Activated T-helper 2 cell treated with anti-CD3 and anti-CD28 coated beads, Interferon-gamma antibody, Interleukin-2, Interleukin-4, amounts not matched to agents 10 μg/mL and 5 μg/mL and 100 μg/mL, durations not matched to agents 14 hours and 24 hours and 36 hours (primary cell): ENCODE measurements at places on chromosomes 1 and 21. TPM values are rescaled to one million over a fixed set of nuclear protein-coding genes. Genes with fewer than 3 reads are reported as not detected.
A peak's percentile ranks its signal among the peaks of the same experiment; 100 is the strongest.

The RIIAD1 gene
- not detected in 2 replicates for total RNA-seq

The LAD1 gene
- total RNA-seq = not detected in 2 replicates

- no peak for DNase-seq
Measured at GRCh38 chr1:108320849-108321248, 77.0 kb upstream of the NBPF4 start.

GRCh38 chr1:117594261-117594990, 11.4 kb upstream of the TENT5C start:
- DNase-seq = no peak

DNA sequence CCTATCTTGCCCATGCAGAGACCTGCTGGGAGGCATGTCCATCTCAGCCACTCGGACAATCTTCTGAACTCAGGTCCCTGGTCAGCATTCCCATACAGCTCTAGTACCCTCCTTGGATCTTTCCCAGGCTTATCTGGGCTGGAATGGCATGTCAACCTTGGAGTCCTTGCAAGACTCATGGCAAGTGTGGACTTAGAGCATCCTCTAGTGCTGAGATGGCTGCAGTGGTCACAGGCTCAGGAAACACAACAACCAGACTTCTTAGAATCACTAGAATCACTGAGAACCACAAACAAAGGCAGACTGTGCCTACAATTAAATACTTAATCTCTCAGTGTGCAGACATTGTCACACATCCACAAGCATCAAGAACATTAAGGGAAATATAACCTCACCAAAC, 73.1 kb upstream of the TSHB start:
- no peak for DNase-seq

DNA sequence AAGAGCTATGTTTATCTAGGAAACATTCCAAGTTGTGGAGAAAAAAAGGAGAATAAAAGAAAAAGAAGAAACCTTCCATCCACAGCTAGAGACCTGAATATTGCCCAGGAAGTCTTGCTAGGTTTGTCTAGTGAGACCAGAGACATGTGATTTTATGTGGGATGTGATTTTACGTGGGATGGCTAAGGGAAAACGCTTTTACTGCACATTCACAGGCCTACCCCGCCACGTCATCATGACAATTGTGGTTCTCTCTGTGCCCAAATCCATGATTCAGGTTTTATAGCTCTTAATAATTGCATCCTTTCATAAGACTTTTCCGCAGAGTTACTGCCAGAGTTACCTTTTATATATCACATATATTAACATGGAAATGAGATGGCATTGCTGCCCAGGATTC, 86.4 kb upstream of the SSX2IP start:
- no peak for DNase-seq

- DNase-seq = no peak
Measured at GRCh38 chr1:21547876-21548275, 38.7 kb downstream of the ALPL start.

The SZRD1 gene
- total RNA-seq = 198 TPM in 2 replicates

- no peak for DNase-seq
Measured at GRCh38 chr1:7009741-7010525, 224.7 kb downstream of the CAMTA1 start.

The FMO1 gene
- not detected in 2 replicates for total RNA-seq

GRCh38 chr1:233916706-233917105, 12.2 kb downstream of the SLC35F3 start:
- no peak for DNase-seq

GRCh38 chr1:151888972-151889570, 20.2 kb downstream of the THEM4 start:
- DNase-seq = no peak

- DNase-seq = no peak
Measured at GRCh38 chr1:93140106-93140505, 40.1 kb downstream of the TMED5 start.

DNA sequence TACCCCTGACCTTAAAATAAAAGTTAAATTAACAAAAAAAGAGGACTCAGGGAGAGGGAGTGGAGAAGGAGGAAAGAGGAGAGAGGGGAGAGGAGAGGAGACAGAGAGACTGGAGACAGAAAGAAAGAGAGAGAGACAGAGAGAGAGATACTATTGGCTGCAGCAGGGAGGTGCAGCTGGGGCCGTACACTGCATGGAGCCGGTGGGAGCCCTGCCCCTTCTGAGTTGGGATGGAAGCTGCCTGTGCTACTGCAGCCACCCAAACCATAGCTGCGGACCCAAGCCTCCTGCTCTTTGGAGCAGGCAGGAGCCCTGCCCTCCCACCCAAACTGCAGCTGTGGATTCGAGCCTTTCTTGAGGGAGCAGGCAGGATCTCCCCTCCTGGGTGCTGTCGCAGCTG, 32.7 kb upstream of the HP1BP3 start:
- no peak for DNase-seq

- no peak for DNase-seq
Measured at GRCh38 chr1:229006121-229006870, 264.6 kb upstream of the RAB4A start.

DNA sequence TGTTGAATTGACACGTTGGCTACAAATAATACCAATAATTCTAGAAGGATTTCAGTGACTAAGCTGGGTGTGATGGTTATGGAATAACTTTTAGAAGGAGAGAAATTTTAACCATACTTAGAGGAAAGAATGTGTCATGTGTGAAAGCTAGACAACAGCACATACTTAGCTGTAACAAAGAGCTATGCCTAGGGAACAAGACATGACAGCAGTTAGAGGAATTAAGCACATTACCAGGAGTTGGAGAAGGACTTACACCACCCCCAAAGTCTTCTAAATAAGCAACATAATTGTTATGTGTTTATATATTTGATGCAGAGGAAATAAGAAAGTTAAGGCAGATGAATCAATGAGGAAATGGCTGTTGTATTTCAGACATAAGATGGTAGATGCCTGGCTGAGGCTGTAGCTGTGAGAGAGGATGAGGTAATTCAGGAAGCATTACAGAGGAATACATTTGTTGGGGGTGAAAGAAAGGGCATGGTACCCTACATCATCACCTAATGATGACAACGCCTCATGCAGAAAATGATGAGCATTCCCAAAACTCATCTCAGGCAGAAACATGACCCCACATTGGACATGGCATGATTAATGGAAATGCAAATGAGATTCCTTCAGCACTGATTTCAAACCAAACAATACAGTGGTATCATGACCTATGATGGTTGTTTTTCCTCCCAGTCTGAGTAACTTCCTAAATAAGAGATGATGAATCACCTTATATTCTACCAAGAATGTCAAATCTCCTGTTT, 211.5 kb downstream of the LHX8 start:
- no peak for DNase-seq

The TNN gene
- total RNA-seq = not detected in 2 replicates

DNA sequence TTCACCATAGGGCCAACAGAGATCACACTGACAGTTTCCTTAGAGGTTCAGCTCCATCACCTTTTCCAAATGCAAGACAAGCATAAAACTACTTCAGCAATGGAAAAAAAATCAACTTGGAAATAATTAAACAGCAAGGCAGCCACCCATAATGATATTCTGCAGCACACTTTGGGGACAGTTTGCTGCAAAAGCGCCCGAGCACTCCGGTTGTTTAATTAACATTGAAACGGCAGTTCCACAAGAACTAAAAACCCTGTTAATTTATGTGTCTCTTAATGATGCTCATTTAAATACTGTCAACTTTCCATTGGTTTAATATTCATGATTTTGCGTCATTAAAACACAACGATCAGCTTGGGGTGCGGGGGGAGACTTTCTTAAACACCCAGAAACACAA, 153.2 kb downstream of the ELAVL4 start:
- no peak for DNase-seq

- peak; percentile 68 for DNase-seq
Measured at GRCh38 chr1:147545133-147545532, 3.8 kb downstream of the BCL9 start.

DNA sequence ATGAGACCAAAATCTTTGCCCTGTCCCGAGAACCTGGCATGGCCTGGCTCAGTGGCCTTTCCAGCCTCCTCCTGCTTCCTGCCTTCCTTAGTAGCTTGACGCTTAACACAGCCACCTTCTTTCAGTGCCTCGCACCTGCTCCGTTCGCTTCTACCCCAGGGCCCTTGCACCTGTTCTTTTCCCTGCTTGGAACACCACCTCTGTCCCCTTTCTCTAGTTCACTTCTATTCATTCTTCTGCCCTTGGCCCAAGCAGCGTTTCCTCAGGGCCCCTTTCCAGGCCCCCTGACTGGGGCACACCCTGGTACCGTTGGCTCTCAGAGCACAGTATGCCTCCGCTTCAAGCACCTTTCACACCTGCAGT, 9.0 kb upstream of the HTR6 start:
- no peak for DNase-seq

GRCh38 chr1:182680901-182681567, 3.4 kb downstream of the RGS8 start:
- no peak for DNase-seq

DNA sequence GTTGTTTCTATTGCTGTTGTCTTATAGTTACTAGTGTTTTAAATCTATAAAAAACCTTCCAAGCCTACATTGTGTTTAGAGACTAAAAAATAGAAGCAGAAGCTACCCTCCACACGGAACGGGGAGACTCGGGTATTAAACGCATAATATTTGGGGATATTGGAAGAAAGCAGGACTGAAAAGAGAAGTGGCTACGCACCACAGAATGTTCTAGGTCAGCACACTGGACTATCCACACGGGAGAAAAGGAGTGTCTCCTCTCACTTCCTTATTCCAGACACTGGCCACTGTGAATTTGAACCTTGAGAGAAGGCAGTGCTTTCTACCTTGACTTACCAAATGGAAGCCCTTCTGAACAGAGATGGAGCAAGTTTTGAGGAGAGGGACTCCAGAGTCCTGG, 1.0 kb upstream of the OR10J4 start:
- no peak for DNase-seq

GRCh38 chr1:105909811-105910210, 1146.7 kb upstream of the PRMT6 start:
- no peak for DNase-seq

GRCh38 chr21:42784276-42784675, 95.1 kb downstream of the WDR4 start:
- peak; percentile 10 for DNase-seq
